A549 treated with DMSO at 1 μM for 4 hours (cell line): ENCODE measurements at places on chromosomes 5 and 9. TPM values are rescaled to one million over a fixed set of nuclear protein-coding genes. Genes with fewer than 3 reads are reported as not detected.

CCL27 gene
- total RNA-seq, result 0.27 to 0.39 TPM (median 0.34 TPM) in 4 of 5 replicates, not detected in the other

ABLIM3 gene
- 5.7 to 8.2 TPM (median 6.7 TPM) in 5 replicates for total RNA-seq

RIOK2 gene
- total RNA-seq, result 15.5 to 26.0 TPM (median 21.1 TPM) in 5 replicates

TMEM215 gene
- total RNA-seq, result not detected in 5 replicates

SLC6A18 gene
- not detected in 5 replicates for total RNA-seq

GARIN3 gene
- total RNA-seq, result not detected in 5 replicates

F12 gene
- total RNA-seq, result 13.8 to 24.7 TPM (median 20.7 TPM) in 5 replicates

HDAC3 gene
- total RNA-seq, result 44.8 to 53.9 TPM (median 50.6 TPM) in 5 replicates

TMEM252 gene
- total RNA-seq, result not detected in 5 replicates

IFNA2 gene
- not detected in 5 replicates for total RNA-seq

OBP2B gene
- total RNA-seq, result not detected in 5 replicates

PSD2 gene
- 0.02 to 0.05 TPM (median 0.04 TPM) in 5 replicates for total RNA-seq

ANKRD34B gene
- total RNA-seq, result 0.03 to 0.09 TPM (median 0.05 TPM) in 4 of 5 replicates, not detected in the other

ST8SIA4 gene
- 0.36 to 0.91 TPM (median 0.74 TPM) in 5 replicates for total RNA-seq

SLC23A1 gene
- total RNA-seq, result 1.0 to 1.5 TPM (median 1.1 TPM) in 5 replicates

SLF1 gene
- 6.7 to 11.0 TPM (median 8.8 TPM) in 5 replicates for total RNA-seq

SLC34A1 gene
- total RNA-seq, result 0.04 TPM in 1 of 5 replicates, not detected in the others

MPDZ gene
- 12.0 to 15.2 TPM (median 13.2 TPM) in 5 replicates for total RNA-seq

DNAI1 gene
- total RNA-seq, result 0.07 TPM in 1 of 5 replicates, not detected in the others

CCDC187 gene
- 0.01 TPM in 1 of 5 replicates, not detected in the others for total RNA-seq

KLHL3 gene
- total RNA-seq, result 0.06 to 0.30 TPM (median 0.19 TPM) in 5 replicates

ADAMTS6 gene
- 0.05 to 0.18 TPM (median 0.08 TPM) in 5 replicates for total RNA-seq

SLC45A2 gene
- not detected in 5 replicates for total RNA-seq

C9 gene
- not detected in 5 replicates for total RNA-seq
